Stimulated activated CD4-positive, alpha-beta T cell treated with anti-CD3 and anti-CD28 coated beads, Interleukin-4, amount 100 ng/mL, for 1 hour (primary cell): ENCODE measurements at places on chromosomes 16 and 17.

DNA sequence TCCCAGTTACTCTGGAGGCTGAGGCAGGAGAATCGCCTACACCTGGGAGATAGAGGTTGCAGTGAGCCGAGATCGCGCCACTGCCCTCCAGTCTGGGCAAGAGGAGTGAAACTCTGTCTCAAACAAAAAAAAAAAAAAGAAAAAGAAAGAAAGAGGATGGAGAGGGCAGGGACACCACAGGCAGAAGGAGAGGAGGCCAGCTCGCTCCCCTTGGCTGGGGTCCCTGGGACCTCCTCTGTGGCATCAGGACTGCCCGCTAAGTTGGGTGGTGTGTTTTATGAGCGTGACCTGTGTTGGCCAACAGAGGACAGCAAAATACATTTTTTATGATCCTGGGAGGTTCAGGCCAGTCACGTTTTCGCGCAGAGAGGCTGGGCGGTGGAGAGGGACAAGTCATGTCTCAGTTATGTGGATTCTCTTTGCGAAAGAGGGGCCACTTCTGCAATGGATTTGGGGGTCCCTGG is 229.6 kb downstream of the MRTFB start:
- peak; percentile 16 for DNase-seq

DNA sequence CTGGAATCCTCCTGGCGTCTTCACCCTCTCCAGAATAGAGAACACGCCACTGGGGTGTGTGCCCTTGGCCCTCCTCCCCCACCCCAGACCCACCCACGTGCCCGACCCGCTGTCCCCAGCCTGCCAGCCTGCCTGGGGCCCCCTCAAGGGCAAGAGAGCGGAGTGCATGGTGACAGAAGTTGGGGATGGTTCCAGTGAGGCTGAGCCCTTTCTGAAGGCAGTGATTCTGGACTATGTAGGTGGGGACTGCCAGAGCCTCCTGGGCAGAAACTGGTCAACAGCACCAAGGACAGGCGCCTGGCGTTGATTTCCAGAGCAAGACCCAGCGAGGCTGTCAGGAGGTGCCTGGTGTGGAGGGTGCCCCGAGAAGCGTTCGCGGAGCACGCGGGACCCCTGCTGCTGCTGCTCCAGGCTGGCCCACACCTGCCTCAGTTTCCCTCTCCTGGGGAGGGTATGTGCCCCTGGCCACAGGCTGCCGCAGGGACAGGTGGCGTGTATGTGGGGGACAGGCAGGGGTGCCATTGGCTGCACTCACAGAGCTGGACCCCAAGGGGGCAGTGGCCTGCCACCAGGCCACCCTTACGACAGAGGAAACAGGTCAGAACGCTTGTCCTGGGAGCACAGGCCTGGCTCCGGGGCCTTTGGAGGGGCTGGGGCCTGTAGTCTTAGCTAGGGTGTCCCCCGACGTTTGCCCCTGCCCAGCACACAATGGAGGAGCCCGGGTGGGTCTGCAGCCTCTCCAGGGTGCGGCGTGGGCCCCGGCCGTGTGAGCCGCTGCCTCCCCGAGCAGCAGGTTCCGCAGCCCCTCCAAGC is 1.2 kb downstream of the SSTR5 start:
- DNase-seq, result no peak

- DNase-seq, result no peak
These were observed 58.2 kb upstream of the HAPSTR1 start for GRCh38 chr16:9033125-9033830.

GRCh38 chr16:3074860-3075522 is 9.6 kb downstream of the IL32 start:
- peak; percentile 59 for DNase-seq

- DNase-seq, result no peak
These were observed 73.4 kb downstream of the HELZ start for GRCh38 chr17:67171560-67171959.

DNA sequence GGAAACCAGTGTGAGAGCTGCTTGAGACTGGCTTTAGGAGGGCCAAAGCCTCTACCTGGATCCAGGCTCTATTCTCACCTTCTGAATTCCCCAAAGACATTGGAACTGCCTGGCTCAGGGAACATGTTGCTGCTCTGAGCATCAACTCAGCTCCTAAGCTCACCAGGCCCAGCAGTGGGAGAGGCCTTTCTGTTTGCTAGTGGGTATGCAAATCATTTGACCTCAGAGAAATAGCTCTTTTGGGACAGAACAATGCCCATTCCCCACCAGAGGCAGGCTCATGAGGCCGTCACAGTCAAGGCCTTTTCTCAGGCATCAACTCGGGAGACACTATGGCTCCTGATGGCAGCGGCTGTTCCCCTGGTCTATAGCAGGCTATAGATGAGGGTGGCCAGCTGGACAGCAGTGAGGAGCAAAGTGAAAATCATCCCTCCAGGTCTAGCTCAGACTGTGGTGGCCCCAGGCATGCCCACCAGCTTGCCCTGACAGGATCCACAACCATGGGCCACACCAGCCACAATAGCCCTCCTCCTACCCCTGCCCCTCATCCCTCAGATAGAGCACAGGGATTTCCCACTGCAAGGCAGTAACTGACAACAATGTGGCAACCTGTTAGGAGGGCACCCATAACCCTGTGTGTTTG is 30.4 kb upstream of the GFOD2 start:
- DNase-seq, result no peak

GRCh38 chr17:69430488-69430887 is 16.0 kb downstream of the MAP2K6 start:
- no peak for DNase-seq

- DNase-seq, result no peak
These were observed 23.1 kb upstream of the SDK2 start for GRCh38 chr17:73667181-73667959.
